ENCODE measurements at places on chromosomes 3 and 15.

GRCh38 chr15:29434280-29434679, 164.7 kb upstream of the NSMCE3 start:
- DNase-seq, result no peak

GRCh38 chr15:94692710-94693109, 461.3 kb downstream of the MCTP2 start:
- no peak for DNase-seq

GRCh38 chr15:85725564-85725963, 69.2 kb downstream of the KLHL25 start:
- no peak for DNase-seq

- no peak for DNase-seq
Measured at GRCh38 chr3:129747992-129748391, 141.5 kb upstream of the PLXND1 start.

- DNase-seq, result no peak
Measured at GRCh38 chr3:173639098-173639497, 241.6 kb downstream of the NLGN1 start.

- DNase-seq, result no peak
Measured at GRCh38 chr3:123941121-123941520, 19.9 kb downstream of the CCDC14 start.
